ENCODE measurements at places on chromosomes 13 and 19.

DNA sequence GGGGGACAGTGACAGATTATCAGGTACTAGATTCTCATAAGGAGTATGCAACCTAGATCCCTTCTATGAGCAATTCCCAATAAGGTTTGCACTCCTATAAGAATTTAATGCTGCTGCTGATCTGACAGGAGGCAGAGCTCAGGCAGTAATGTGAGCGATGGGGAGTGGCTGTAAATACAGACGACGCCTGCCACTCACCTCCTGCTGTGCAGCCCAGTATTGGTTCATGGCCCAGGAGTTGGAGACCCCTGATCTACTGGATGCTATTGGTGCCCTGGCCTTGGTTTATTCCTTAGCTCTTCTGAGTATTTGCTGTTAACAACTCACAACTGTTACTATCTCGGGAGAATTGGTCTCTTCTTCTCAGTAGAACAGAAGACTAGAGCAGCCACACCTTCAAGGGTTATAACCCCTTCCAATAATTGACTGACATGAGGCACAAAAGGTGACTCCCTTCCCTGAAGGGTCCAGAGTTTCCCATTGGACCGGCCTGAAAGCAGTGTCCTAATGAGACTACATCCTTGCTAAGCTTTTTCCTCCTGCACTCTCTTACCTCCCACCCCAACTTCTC lies 35.0 kb upstream of the RBM26 start:
- no peak for DNase-seq

DNA sequence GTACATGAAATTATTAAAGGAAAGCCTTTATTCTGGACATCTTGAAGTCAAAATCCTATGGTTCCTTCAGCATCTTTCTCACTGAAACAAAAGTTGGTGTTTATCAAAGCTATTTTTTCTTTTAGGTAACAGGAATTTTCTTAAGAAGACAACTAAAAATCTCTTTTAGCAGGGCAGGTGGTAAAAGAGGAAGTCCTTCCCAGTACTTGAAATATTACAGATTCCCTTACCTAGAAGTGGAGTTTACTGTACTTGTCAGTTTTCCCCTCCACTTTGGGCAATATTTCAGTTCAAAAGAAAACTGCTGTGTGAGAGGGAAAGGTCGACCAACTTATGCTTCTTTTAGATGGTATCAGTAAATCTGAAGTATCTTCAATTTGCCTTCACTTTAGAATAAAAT lies 64.3 kb upstream of the TDRD3 start:
- no peak for DNase-seq

DNA sequence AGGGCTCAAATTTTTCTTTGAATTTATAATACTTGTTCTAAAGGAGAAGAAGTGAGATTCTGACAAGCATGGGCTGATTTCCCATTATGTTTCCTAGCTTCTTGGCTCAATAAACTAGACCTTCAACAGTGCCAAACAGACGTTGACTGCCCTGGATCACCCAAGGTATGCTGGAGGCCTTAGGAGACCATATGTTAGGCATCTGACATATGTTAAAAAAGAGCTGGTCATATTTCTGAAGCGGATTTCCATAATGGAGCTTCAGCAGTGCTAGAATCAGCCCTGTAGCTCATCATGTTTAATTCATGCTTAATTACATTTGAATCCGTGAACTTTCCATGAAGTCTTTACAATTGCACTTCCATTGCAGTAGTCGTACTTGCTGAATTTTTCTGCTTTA lies 653.3 kb downstream of the DIAPH3 start:
- DNase-seq, result no peak

DNA sequence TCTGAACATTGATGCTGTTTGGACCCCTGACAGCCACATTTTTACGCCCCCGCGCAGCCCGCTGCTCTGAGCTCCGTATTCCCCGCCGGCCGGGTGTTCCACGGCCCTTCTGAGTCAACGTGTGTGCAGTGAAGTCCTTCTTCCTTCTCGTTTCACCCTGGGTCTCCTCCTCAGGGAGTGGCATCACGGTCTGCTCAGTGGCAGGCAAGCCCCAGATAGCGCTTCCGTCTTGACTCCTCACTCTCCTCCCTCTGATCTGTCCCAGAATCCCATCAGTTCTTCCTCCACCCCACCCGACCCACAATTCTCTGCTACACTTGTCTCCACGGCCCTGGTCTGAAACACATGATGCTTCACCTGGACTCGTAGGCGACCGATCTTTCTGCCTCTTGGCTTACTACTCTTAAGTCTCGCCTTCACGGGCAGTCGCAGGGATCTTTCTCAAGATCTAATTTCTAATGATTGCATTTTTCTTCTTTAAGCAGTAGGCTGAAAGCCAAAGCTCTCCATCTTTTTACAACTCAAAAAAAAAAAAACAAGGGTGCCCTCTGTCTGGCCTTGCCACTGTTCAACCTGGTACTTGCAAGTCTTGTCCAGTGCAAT lies 33.9 kb downstream of the CCNE1 start:
- DNase-seq, result peak; percentile 77

GRCh38 chr13:31767175-31767900 lies 28.0 kb downstream of the RXFP2 start:
- DNase-seq, result no peak

DNA sequence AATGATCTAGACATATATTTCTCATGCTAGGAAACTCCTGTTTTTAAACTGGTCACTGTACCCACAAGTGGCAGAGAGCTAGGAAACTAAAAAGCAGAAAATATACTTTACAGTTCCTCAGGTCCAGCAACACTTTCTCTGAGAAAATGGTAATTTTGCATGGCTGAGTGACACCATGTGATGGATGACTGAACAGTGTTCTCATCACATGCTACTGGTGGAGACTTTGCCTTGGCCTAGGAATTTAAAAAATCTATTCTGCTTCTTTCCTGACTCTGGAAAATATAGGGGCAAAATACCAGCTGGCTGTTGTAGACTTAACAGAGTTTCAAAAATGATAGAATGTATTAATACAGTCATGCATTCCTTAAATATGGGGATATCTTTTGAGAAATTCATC lies 50.0 kb downstream of the LATS2 start:
- no peak for DNase-seq

DNA sequence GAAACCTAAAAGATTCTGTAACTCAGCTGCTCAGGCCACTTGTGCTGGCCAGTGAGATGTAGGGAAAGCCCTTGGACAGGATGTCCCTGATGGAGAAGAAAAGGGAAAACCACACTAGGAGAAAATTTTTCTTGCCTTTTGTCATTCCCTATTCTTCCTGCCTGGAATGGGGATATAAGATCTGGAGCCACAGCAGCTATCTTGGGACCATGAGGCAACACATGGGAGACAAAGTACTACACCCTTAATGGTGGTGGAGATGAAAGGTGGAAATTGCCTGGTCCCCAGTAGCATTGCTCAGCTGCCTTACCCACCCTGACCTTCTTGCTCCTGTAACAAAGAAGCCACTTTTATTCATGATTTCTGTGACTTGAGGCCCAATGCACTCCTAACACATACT lies 9.4 kb downstream of the RSPH6A start:
- no peak for DNase-seq

GRCh38 chr19:38025909-38026307 lies 118.9 kb downstream of the SIPA1L3 start:
- no peak for DNase-seq

DNA sequence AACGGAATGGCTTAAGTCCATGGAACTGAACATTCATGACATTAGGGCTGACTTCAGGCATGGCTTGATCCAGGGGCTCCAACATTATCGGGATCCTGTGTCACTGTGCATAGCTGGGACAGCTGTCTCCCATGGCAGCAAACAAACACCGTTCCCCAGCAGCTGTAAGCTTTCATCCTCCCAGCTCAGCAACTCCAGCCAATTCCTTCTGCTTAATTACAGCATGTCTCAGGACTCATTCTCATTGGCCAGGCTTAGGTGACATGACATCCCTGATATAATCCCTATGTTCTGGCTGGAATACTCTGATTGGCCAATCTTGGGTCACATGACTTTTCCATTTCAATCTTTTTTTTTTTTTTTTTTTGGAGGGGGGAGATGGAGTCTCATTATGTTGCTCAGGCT lies 10.9 kb upstream of the TLE5 start:
- peak; percentile 97 for DNase-seq

DNA sequence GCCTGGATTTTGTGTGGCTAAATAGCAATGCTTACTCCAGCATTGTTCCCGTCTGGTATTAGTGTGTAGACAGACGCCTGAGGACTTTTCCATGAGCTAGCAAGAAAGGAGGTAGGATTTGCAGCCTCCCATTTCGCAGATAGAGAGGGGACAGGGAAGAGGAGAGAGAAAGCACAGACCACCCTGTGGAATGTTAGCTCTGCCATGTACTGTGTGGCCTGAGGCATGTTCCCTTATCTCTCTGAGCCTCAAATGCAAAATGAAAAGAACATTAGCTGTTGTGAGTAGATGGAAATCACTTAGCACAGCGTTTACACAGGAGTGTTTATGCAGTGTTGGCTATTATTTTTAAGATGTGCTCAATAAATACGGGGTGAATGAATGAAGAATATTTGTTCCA lies 45.5 kb downstream of the OLFM4 start:
- no peak for DNase-seq

DNA sequence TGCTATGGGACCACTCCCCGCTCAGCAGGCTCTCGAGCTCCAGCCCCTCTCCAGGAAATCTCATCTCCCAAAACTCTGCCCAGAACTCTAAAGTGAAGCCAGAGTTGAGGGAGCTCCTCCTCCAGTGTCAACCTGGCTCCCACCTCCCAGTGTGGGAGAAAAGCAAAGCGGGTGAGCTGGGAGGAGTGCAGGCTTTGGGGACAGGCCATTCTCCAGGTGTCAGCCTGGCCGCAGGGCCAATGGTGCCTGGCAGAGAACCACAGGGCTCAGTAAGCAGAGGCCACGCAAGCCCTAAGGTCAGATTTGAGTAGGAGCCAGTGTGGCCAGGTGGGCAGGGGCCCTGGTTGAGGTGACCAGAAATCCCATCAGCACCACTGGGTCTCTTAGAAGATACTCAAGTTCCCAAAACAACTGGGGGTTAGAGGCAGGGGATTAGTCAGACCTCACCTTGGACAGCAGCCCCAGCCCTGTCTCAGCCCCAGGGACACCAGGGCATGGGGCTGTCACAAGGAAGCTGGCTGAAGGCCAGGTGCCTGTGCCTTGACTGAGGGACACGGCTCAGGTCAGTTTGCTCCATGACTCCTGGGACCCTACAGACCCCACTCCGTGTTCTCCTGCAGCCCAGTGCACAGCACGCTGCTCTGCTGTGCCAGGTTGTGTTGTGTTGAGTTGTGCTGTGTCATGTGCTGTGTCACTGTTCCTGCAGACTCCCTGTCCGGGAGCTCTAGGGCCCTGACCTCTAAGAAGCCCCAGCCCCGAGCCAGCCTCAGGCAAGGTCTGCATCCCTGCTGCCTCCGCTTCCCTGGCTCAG lies 2.8 kb upstream of the ZNF181 start:
- no peak for DNase-seq

DNA sequence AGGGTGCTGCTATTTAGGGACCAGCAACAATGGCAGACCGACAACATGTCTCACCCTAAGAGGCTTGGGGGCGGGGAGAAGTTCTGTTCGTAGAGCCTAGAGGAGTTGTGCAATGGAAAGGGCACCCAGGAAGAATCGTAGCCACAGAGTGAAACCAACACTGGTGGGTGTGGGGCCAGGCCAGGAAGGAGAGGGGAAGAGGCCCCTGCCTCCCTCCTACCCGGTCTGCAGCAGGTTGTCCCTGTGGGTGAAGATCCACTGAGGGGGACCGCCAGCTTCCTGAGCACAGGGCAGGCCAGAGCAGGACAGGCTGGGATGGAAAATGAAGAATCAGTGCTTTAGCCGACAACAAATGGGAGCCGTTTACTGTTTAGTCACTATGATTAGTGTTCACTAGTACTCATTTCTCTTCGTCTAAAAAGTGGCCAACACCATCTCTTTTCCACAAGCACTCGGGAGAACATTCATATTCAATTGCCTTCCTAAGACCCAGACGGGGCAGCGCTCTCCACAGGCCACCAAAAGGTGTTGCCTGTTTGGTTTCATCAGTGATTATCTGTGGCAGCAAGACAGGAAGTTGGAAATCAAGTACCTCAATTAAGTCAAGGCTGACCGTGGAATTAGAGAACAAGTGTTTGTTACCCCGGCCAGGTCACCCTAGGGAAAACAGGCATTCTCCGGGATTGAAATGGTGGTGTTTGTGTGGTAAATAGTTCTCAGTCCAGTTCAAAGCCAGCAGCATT lies 1.1 kb upstream of the ATP11A start:
- DNase-seq, result no peak

GRCh38 chr13:79745081-79745480 lies 264.1 kb downstream of the NDFIP2 start:
- DNase-seq, result no peak

DNA sequence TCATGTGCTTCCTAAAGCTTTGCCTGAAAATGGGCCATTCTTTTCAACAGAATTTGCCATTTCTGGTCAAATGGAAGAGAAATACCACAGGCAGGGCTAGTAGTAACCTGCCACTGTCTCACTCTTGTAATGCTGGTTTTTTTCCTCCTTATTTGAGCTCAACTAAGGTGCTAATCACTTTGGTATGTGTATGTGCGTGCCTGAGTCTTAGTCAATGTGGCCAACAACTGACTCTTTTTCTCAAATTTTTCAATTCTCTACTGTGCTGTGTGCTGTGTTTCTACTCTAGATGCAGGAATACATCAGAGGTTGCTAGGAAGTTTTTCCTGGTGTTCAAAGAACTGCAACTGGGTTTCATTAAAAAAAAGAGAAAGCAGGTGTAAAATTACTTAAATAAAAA lies 870.2 kb downstream of the EFNB2 start:
- no peak for DNase-seq

DNA sequence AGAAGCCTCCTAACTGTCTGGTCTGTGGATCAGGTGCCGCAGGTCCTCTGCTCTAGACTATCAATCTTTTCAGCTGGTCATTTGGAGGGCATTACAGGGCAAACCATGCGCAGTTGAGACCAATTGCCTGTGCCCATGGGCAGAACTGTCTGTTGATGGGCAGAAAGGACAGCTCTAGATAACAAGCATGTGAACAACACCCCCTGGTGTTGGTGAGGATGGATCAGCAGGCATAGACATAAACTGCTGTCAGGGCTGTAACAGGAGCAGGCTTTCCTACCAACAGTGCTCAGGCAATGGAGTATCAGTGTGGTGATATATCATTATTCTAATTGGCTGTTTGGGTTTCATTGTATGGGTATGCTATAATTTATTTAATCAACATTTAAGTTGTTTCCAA lies 104.7 kb upstream of the KL start:
- DNase-seq, result peak; percentile 76

DNA sequence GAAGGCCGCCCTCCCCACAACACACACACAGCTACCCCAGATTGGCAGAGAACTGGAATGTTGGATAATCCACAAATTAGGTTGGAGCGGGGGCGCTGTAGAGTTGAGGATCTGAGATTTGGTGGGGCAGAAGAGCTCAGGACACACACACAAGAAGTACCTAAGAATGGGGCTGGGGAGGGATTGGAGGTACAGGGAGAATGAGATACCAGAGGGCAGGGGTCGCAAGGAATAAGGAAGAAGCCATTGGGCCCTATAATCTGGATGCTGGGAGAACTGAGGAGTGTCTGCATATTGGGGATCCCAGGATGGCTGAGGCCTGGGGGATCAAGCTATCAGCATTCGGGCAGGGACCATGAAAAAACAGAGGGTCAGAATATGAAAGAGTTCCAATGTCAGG lies 11.5 kb downstream of the SYT3 start:
- DNase-seq, result no peak
